ENCODE measurements at places on chromosomes 5 and 9.

- DNase-seq: no peak
Observed at GRCh38 chr9:92385477-92385876, 18.9 kb downstream of the OGN start.

GRCh38 chr9:112012026-112012902, 115.7 kb downstream of the UGCG start:
- DNase-seq: no peak

- DNase-seq: no peak
Observed at GRCh38 chr5:4375640-4376039, 764.5 kb upstream of the ADAMTS16 start.

DNA sequence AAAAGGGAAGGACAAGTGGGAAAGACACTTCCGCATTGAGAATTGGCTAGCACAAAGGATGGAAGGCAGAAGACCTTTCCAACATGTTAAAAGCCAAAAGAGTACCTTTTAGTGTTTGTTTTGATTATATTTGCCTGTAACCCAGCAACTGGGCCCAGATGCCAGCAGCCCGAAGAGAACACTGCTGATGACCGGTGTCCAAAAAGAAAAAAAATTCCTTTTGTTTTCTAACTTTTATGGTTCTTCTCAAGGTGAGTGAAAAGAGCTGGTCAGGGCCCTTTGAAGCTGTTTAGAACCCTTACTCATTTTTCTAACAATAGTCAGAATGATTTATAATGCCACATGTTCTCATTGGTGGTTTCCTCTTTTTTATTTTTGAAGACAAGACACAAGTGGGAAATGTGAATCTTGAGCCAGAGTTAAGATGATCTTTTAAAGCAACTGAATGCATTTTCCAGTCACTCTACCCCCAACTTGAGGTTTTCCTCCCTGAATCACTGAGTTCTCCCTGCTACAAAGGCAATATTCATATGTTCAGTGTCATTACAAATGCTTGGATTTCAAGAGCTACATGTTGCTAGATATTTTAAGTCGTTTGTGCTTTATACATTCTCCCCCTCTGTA, 32.3 kb upstream of the ZNF462 start:
- no peak for DNase-seq

- no peak for DNase-seq
Observed at GRCh38 chr9:83060556-83060955, 2.4 kb downstream of the RASEF start.

- DNase-seq: no peak
Observed at GRCh38 chr5:142386137-142387023, 61.6 kb upstream of the SPRY4 start.

DNA sequence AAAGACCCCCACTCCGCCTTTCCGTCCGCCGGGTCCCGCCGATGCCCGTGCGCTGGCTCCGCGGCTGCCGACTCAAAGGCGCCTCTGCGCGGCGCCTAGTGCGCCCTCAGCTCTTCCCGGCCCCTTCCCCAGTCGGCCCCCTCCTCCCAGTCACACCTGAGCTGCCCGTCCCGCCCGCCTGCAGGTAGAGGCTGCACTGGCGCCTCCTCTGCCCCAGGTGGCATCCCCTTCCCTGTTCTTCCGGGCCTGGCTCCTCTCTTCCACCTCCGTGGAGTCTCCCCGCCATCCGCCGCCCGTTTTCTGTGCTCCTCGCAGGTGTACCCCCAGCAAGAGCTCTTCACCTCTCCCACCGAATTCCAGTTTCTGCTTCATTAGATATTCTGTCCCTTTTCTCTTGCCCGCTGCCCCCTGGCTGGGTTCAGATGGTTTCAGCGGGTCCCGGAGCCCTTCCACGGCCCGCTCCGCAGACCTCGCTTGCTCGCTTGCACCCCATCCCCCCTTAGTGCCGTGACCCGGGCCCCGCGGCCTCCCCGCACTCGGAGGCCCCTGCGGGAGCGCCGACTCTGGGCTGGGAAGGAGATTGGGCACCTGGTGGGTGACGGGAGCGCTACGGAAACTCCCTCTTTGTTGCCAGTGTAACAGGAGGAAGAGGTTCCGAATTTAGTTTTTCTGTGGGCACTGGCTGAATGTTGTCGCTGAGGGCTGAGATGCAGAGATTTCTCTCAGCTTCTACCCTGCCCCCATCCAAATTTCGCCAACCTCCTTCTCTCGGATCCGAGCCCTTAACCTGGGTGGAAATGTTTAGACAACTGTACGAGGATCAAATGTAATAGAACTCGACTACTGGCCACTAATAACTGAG, 809 bp downstream of the SLC44A1 start:
- DNase-seq: peak; percentile 71

- DNase-seq: no peak
Observed at GRCh38 chr5:119745976-119746375, 116.6 kb downstream of the FAM170A start.

- peak; percentile 95 for DNase-seq
Observed at GRCh38 chr5:2751592-2752021, at the start of gene IRX2. TSS of gene IRX2 (minus strand) at chr5:2751677. CDS start at chr5:2751413, 264 bp downstream.

- no peak for DNase-seq
Observed at GRCh38 chr9:116700882-116701865, 14.1 kb downstream of the TRIM32 start.

- DNase-seq: no peak
Observed at GRCh38 chr5:173729079-173729765, 112.8 kb upstream of the BOD1 start.

GRCh38 chr5:55492449-55492848, 42.3 kb downstream of the PLPP1 start:
- no peak for DNase-seq

DNA sequence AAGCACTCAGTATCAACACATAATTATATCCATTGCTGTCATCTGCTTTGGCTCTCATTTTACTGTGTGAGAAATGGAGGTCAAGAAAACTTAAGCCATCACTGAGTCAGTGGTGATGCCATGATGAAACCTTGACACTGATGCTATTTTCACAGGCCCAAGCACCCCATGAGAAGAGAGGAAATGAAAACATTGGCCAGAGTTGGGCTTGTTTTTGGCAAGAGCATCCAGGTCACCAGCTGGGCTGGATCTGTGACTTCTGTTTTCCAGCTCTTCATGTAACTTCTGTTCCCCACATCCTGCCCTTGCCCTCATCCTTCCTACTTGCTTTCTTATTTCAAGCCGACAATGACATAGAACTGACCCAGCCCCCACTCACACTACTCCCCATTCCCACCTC, 10.0 kb downstream of the LCP2 start:
- no peak for DNase-seq

GRCh38 chr5:10675177-10675700, 85.8 kb downstream of the DAP start:
- no peak for DNase-seq

DNA sequence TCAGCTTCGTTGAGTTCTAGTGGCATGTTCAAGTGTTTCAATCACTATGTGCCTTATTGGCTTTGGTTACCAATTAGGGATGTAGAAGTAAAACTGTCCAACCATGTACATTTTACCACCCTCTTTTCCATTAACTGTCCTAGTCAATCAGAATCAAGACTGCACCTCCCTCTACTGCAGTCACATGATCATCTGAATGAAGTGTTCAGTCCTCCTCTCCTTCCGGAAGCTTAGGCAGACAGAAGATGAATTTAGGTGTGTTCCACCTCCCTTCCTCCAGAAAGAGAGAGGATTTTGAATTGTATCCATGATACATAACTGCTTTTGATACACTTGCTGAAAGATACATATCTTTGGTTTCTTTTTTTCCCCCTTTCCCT, 133.7 kb downstream of the ERCC6L2 start:
- DNase-seq: no peak

Measured in ecto neural progenitor cell (in vitro differentiated cells).